Forelimb muscle (tissue), 1 donor: ENCODE measurements at places on chromosomes 4 and X.

DNA sequence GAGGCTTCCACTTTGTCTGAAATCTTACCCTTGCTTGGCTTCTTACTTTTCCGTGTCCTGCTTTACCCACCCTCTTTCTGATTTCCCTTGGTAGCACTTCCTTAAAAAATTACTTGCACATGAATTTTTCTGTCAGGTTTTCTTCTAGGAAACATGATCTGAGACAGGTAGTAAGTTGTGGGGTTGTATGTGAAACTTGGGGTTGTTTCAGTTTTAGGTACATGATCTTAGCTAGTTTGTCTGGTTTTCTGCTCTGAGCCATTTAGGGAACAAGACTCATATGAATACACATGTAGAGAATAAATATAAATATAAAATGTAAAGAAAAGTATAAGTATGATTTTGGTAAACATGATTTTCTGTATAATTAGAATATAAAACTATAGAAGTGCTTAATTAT lies 17.4 kb upstream of the ARMCX2 start:
- no peak for DNase-seq

GRCh38 chrX:151227627-151228026 lies 51.2 kb downstream of the GPR50 start:
- no peak for DNase-seq

DNA sequence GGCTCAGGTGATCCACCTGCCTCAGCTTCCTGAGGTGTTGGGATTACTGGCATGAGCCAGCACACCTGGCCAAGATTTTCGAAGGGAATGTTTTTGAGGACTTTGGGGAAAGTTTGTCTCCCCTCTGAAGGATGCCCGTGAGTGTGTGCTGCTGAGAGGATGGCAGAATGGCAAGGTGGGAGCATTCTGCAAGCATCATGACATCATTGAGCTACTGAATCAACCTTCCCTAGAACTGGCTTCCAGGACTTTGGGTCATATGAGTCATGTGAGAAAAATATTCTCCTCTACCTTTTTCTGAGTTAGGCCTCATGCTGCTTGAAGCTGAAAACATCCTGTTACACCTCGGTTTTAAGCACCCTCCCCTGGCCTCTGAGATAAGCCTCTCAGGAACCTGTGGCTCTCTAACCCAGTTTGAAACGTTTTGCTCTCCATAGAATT lies 31.0 kb downstream of the TMEM131L start:
- no peak for DNase-seq

- DNase-seq = no peak
Measured at GRCh38 chrX:154436374-154436982, 476 bp upstream of the GDI1 start.

GRCh38 chr4:119626943-119627266 lies 1.7 kb downstream of the PDE5A start:
- no peak for DNase-seq

GRCh38 chrX:130039847-130040246 lies 57.4 kb downstream of the BCORL1 start:
- DNase-seq = no peak

DNA sequence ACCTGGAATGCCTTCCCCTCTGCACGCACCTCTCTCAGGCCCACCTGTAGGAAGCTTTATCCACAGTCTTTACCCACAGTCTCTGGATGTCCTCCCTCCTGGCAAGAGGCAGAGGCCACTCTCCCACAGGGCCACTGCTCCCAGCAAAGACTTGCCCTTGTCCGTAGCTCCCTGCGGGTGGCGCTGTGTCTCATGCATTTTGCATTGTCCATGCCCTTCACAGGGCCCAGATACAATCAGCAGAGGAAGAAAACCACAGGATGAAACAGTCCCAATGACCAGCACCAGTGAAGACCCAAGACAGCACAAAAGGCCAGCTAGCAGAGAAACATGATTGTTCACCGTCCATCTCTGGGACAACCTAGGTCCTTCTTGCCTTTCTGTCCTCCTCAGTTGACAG lies 2.1 kb upstream of the NSG1 start:
- no peak for DNase-seq

DNA sequence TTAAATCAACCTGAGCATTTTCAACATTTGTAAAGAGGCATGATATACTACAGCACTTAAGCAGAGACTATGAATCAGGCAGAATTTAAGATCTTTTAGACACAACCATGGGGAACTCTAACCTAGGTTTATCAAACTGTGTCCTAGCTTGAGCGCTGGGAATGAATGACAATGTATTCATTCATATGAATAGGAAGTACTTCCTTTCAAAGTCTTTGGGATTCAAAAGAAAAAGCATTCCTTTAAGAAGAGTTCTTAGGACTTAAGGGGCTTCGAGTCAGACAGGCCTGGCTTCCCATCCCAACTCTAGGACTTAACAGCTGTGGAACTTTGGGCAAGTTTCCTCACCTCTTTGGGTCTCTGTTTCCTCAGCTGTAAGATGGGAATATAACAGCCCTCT lies 104.6 kb downstream of the ANAPC4 start:
- no peak for DNase-seq

DNA sequence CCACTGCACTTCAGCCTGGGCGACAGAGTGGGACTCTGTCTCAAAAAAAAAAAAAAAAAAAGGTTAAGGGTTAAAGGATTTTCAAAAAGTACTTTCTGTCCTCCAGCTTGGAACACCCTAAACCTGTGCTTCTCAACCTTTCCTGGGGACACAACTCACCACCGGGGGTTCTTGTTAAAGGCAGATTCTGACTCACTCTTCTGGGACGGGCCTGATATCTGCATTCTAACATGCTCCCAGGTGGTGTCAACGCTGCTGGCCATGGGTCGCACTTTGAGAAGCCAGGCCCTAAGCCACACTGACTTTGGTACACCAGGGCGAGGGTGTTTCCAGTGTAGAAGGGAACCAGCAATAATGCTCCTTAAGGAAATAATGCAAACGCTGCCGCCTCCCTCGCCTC lies 46.1 kb downstream of the AFAP1 start:
- DNase-seq = no peak

DNA sequence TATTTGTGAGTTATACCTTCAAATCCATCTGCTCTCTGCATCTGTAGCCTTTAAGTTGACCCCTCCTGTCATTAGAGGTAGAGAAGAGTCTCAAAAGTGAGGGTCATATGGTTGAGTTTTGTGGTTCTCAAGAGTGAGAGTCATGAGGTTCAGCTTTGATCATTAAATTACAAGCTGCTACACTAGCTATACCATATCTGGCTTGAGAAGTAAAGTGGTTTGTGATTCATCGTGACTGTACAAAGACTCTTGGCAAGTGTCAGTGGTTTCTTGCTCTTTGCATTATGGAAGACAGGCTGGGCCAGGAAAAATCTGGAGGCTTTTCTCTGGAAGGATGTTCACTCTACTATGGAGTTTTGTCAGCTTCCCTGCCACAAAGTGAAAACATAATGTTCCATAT lies 170.6 kb downstream of the ZC4H2 start:
- no peak for DNase-seq

GRCh38 chr4:171042989-171043524 lies 770.1 kb upstream of the GALNTL6 start:
- no peak for DNase-seq

- DNase-seq = no peak
Measured at GRCh38 chr4:54332542-54332941, 103.4 kb downstream of the PDGFRA start.

- DNase-seq = no peak
Measured at GRCh38 chr4:56118845-56119244, 170.1 kb downstream of the CEP135 start.

- DNase-seq = no peak
Measured at GRCh38 chrX:112048707-112049106, 33.9 kb downstream of the TRPC5 start.

DNA sequence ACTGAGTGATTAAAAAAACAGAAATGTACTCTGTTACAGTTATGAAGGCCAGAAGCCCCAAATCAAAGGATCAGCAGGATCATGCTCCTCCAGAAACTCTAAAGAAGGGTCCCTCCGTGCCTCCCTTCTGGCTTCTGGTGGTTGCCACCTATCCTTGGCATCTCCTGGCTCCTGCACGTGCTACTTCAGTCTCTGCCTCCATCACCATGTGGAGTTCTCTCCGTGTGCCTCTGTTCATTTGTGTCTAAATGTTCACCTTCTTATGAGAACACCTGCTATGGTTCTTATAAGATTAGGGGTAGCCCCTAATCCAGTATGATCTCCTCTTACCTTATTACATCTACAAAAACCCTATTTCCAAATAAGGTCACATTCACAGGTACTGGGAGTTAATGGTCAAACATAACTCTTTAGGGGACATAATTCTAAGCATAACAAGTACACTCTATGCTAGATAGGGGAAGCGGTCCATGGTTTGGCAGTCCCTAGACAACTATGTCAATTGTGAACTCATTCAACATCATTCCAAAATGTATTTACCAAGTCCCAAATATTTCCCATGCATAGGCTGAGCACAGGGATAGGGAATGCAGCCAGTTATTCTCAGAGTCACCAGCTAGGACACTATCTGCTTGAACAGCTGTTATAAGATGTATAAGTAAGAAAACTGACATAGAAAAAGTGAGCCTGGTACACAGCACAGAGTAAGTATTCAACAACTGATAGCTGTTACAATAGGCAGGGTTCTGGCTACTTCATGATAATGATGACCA lies 295.5 kb upstream of the BOD1L1 start:
- no peak for DNase-seq

- no peak for DNase-seq
Measured at GRCh38 chr4:163243297-163243981, 76.7 kb upstream of the NAF1 start.

- no peak for DNase-seq
Measured at GRCh38 chrX:19709812-19710518, 177.4 kb downstream of the SH3KBP1 start.

DNA sequence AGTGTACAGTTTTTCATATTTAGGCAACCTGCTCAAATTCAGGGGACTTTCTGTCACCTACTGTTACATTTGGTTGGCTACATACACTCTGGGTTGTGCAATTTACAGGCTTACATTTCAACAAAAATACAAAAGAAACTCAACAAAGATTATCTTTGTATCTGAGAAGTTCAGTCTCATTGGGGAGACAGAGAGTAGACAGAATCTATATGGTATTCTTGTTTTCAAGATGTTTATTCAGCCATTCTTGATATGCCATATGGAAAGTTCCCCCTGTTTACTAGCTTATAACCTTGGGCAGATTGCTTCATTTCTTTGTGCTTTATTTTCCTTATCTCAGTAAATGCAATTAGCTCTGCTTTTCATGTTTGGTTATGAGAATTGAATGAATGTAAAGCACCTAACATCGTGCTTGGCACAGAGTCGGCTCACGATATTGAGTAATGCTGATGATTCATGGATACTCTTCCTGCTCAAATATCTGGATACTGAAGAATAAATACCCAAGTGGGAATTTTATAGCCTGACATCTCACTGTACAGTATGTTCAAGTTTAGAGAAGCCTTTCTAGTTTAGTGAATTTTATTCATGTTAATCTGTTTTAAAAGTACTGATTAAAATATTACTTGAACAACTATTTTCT lies 96.5 kb upstream of the PACRGL start:
- no peak for DNase-seq

DNA sequence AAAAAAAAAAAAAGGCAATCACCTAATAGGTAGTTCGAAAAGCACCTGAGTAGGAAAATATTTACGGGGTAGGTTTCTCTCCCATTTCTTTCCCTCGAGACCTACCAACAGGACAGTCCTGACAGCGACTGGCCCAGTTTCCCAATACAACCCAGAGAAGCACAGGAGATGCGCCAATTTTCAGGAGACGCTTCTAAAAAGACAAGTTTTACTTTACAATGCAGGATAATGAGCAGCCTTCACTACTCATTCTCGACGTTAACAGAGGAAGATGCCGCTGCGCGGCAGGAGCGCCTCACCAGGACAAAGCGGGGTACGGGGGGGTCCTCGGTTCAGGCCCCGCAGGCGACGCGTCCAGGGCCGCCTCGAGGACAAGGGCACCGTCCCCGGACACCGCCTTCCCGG lies 708 bp downstream of the BCLAF3 start:
- DNase-seq = no peak

DNA sequence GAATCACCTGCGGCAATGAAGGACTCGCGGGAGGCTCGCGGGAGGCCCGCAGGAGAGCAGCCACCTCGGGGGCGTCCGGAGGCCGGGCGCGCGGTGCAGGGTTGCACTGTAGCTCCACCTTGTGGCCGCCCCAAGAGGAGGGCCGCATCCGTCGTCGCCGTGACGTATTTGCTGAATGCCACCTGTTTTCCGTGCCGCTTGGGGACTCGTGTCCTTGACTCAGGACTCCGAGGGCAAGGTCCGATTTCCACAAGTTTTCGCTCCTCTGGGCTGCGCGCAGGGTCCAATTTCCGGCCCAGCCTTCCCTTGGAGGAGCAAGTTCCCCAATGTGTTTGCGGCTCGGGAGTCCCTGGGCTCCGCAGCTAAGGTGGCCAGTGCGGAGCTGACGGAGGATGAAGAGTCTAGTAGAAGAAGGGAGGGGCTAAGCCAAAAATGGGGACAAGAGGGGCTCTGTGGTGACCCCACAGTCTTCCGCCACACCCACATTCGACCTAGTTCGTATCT lies 10.7 kb upstream of the DLG3 start:
- no peak for DNase-seq

DNA sequence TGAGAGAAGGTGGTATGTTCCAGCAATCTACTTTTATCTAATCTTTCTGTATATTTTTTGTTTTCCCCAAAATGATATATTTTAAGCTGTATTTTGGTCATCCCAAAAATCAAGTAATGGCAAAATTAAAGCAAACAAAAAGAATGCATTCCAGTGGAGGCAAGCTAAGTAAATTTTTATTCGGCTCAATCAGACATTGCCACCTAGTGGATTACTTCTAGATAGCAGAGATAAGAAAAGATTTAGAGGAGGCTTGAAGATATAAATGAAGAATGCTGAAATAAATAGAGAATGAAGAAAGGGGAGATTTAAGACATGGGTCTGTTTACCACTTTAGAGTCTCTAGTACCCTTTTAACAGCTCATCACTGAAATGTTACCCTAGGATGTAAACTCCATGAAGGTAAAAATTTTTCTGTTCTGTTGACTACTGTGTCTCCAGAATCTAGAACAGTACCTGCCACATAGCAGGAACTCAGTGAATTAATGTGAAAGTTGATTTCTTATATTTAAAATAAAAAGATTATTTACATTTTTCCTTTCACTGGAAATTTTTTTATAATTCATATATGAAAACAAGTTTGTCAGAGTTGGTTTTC lies 110.9 kb upstream of the ANK2 start:
- DNase-seq = no peak

GRCh38 chrX:17737986-17738713 lies 857 bp downstream of the SCML1 start:
- DNase-seq = no peak

- DNase-seq = no peak
Measured at GRCh38 chr4:20682853-20683252, 17.4 kb upstream of the PACRGL start.
